Activated T-cell treated with anti-CD3 and anti-CD28 coated beads, Interleukin-2, amount 50 U/mL, for 1 hour (primary cell): ENCODE measurements at places on chromosomes 1 and 21.

DNA sequence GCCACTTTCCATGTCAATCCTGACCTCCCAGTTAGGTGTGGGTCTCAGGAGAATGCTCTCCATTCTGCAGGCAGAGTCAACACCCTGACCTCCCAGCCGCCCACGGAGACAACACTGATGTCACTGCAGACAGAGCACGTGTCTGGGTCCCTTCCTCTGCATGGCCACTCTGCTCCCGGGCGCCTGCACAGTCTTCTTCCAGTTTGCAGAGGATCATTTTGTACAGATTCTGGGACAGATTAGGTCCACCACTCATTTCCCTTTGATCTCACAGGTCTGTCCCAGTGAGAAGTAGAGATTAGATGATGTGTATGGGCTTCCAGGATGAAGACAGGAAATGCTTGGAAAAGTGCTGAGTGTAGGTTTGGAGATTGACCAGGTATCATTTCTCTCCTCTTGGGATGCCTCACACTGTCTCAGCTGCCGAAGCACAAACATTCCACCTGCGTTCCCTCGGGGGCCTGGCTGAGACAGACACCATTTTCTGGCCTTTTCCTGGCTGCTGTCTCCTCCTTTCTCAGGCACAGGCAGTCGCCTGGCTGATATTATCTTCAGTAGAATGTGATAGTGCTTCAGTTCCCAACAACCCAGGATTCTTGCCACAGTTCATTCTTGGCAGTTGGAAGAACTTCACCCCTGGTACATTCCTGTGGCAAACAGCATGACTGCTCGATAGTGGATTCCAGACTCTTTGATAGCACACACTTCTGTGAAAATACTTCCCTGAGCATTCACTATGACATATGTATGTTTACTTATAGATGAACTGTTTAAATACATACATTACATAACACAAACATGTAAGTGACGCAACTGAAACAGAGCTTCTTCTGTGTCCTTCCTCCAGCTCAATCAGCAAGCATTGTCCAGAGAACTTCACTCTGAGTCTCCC lies 7.9 kb downstream of the MYBPHL start:
- no peak for DNase-seq

GRCh38 chr1:217274416-217274815 lies 356.5 kb downstream of the GPATCH2 start:
- no peak for DNase-seq

DNA sequence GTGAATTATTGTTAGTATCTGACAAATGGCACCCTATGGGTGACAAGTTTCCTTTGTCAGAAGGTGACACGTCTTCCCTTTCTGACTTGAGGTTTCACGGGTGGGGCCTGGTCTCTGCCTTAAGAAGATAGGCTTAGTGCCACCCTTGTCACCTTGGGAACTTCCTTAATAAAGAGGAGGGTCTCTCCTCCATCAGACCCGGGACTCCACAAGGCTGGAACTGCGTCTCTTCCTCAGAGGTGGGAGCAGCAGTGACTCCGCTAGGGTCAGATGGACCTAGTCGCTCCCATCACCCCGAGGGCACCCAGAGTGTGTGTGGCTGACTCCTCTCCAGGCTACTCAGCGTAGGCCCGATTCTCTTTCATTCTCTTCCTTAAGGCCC lies 774 bp upstream of the WDTC1 start:
- no peak for DNase-seq

DNA sequence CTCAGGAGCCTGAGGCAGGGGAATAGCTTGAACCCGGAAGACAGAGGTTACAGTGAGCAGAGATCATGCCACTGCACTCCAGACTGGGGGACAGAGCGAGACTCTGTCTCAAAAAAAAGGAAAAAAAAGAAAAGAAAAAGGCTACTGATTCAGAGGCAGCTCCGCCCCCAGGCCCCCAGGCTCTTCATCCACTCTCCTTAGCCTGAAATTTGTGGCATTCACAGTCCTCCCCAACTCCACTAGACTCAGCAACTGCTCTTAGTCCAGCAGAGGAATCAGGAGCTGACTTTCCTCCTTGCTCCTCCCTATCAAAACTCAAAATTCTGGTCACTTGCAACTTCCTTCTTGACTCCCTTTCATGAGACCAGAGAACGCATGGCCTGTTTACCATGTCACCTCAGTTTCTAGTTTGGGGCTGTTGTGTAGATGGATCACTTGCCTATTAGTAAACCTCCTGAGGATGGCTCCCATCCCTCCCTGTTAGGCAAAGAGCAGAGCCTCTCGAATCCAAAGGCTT lies 27.1 kb downstream of the PCAT6 start:
- DNase-seq, result no peak

DNA sequence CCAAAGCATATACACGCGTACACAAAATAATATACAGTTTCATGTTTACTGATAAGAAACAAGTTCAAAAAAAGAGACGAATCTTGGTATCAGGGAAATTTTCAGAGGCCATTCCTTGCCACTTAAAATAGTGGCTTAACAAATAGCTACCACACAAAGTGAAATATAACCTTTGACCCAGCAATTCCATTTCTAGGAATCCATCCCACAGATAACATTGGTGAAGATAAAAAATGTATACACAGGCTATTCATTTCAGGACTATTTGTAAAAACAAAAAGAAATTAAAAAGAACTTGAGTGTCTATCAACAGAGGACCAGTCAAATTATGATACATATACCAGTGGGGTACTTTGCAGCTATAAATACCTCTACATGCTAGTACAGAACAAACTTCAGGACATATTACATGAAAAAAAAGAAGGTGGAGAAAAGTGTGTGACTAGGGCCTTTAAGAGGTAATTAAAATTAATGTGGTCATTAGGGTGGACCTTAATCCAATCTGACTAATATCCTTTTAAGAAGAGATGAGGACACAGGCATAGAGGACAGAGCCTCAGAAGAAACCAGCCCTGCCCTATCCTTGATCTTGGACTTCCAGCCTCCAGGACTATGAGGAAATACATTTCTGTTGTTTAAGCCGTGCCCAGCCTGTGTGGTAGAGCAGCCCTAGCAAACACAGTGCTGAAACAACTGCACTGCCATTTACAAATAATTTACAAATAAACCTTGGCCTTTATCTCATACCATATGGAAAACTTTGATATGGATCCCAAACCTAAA lies 7.8 kb downstream of the UBE2G2 start:
- no peak for DNase-seq

DNA sequence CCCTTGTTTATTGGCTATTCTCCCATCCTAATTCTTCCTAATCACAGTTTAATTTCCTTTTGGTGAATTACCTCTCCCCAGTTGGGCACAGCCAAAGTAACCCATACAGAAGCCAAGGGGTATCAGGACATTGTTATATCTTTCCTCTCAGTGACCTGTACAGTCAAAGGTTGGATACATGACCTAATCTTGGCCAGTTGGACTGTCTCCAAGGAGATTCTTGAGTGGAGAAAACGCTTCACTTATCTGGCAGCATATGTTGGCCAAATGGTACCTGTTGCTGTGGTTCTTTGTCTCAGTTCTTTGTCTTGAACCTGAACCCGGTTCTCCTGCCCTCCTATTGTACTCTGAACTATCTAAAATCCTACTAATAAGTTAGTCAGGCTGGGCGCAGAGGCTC lies 15.3 kb upstream of the TBCE start:
- no peak for DNase-seq

- DNase-seq, result no peak
Measured at GRCh38 chr1:28456078-28456477, 49.8 kb upstream of the RCC1 start.

DNA sequence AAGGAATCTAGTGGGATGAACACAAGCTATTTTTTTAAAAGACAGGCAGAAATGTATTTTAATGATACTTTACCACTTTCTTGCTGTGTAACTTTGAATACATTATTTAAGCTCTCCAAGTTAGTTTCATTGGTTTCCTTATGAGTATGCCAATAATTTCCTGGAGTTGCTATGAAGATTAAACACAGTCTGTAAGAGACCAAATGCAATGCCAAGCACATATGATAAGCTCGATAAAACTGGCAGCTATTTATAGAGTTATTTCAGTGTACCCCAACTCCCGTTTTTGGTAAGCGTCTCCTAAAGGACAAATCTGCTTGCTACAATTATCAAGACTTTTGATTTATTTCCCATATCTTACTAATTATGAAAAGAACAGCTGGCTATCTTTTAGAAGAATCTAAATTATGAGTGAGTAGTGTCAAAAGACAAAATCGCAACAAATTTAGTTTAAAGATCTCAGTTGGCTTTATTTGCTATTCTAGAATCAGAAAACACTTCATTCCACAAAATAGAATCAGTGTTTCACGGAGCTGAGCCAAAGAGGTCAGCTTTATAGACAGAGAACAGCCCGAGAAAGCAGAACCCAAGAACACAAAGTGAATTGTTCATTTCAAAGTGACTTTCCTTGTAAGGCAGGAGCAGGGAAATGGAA lies 7.2 kb upstream of the MAP10 start:
- no peak for DNase-seq

- no peak for DNase-seq
Measured at GRCh38 chr1:167602840-167603239, 27.2 kb upstream of the RCSD1 start.

- DNase-seq, result no peak
Measured at GRCh38 chr1:61570191-61570590, 154.8 kb downstream of the TM2D1 start.

GRCh38 chr1:235329139-235329902 lies 951 bp downstream of the GGPS1 start:
- DNase-seq, result peak; percentile 57

- no peak for DNase-seq
Measured at GRCh38 chr21:40466893-40467483, 380.0 kb downstream of the DSCAM start.

DNA sequence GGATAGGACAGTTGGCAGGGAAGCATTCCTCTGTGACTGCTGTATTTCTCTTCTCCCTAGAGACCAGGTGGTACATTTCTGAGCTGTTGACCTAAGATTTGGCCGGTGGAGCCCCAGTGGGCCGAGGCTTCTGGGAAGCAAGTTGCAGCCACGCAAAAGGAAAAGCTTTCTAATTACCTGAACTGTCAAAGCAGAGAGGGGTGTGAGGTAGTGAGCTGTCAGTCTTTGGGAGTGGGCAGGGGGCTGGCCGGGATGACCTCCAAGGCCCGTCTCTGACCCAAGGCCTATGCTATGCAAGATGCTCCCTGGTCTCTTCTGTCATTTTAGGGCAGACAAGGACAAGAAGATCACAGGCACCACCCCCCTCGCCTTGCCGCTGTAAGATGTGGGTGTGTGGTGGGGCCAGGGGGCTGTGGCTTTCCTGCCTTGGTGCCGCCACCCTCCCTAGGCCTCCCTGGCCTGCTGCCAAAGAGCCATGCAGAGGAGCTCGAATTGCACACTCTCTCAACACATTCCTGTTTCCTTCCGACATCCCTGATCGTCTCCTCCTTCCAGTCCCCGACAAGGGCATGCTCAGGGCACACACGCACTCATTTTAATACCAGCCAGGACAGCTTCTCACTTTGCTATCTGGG lies 7.7 kb downstream of the PADI1 start:
- DNase-seq, result peak; percentile 67

DNA sequence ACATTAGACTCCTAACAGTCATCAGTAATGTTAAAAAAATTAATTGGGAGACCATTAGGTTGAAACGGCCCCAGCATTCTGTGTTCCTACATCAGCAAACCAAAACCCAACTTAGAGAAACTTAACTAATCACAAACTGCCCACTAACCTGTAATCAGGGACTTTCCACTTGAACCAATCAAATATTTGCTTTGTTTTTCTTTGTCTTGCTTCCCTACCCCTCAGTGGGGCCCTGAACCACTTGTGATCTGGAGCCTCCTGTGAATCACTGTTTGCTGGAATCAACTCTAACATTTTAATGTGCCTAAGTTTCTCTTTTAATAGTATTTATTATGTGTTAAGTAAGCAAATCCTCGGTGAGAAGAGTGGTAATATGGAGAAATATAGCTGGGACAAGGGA lies 64.0 kb downstream of the ABCA4 start:
- DNase-seq, result no peak

DNA sequence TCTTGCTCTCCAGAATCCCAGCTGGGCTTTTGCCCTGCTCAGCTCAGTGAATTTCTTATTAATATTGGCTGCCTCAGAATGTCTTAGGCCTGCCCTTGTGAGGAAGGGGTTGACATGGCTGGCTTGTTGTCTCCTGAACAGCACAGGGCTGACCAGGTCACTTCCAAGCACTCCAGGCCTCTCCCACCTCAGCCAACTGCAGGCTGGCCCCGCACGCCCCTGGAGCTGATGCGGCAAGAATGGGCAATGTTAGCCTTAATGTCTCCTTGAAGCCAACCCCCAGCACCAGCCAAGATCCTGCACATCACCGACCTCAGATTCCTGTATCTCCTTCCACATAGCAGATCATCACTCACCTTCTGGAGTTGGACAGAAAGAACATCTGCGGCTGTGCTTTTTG lies 598.6 kb downstream of the AJAP1 start:
- no peak for DNase-seq

DNA sequence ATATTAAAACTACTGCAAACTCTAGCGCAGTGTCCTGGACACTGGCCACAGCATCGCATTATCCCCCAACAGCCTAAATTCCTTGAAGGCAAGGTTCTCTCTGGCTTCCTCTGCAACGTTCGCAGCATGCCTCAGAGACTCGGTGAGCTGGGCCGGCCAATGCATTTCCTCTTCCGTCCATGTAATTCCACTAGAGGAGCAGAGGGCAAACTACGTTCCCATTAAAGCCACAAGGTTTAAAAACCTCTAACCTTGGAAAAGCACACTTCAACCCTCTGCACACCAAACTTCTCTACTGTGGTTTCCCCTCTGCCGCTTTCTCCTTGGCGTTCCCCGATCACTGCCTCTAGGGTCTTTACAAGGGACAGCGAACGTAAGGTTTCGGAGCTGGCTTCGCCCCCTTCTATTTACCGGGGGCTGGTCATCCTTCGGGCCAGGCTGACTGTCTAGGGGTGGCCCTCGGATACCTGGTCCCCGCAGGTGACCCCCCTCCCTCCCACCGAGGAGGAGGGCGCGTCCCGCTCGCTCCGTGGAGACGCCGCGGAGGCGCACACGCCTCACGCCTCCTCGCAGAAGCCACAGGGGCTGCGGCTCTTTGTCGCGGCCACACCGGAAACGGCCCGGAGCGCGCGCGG lies 456 bp upstream of the SMYD2 start:
- no peak for DNase-seq

DNA sequence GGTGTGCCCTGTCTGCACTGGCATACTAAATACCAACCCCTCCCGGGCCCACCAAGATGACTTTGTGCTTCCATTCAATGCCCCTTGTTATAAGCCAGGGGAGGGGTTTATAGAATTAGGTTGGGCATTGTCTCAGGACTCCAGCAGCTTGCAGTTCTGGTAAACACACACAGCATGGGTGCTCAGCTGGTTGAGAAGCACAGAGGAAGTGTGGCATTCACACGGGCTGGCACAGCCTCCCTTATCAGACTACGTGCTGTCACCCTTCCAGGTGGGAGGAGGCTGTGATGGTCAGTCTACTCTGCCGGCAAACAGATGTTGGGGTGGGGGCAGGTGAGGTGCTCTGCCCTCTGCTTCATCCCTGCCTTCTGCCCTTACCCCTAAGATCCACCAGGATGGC lies 15.0 kb upstream of the SLC6A17 start:
- no peak for DNase-seq

- DNase-seq, result no peak
Measured at GRCh38 chr1:34520111-34520510, 234.7 kb upstream of the GJB5 start.

GRCh38 chr1:9652379-9653209 lies 1.1 kb downstream of the PIK3CD start:
- peak; percentile 73 for DNase-seq

- DNase-seq, result no peak
Measured at GRCh38 chr21:42505090-42505726, 8.4 kb upstream of the SLC37A1 start.

GRCh38 chr1:3054474-3054873 lies 14.5 kb upstream of the PRDM16 start:
- DNase-seq, result peak; percentile 10

GRCh38 chr21:14096172-14096571 lies 114.6 kb downstream of the LIPI start:
- no peak for DNase-seq

GRCh38 chr1:174809755-174810280 lies 189.9 kb upstream of the CACYBP start:
- no peak for DNase-seq
